Jurkat, Clone E6-1 (cell line): ENCODE measurements at places on chromosomes 5 and 9.

DNA sequence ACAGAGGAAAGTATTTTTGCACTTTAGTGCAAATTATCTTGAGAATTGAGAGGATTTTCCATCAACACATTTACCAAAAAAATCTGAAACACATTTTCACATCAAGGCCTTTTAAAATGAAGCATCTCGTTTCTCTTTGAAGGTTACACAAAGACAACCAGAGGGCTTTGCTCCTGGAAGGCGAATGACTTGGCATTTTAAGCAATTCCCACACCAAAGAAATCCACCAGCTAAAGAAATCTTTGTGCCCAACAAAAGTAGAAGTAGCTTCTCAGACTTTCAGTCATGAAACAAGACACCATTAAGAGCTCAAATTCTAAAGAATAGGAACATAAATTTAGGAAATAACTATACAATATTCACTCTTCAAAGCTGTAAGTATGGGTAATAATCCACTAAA is 59.9 kb downstream of the HABP4 start:
- DNase-seq: no peak

GRCh38 chr5:128667751-128668150 is 129.7 kb upstream of the FBN2 start:
- no peak for DNase-seq

DNA sequence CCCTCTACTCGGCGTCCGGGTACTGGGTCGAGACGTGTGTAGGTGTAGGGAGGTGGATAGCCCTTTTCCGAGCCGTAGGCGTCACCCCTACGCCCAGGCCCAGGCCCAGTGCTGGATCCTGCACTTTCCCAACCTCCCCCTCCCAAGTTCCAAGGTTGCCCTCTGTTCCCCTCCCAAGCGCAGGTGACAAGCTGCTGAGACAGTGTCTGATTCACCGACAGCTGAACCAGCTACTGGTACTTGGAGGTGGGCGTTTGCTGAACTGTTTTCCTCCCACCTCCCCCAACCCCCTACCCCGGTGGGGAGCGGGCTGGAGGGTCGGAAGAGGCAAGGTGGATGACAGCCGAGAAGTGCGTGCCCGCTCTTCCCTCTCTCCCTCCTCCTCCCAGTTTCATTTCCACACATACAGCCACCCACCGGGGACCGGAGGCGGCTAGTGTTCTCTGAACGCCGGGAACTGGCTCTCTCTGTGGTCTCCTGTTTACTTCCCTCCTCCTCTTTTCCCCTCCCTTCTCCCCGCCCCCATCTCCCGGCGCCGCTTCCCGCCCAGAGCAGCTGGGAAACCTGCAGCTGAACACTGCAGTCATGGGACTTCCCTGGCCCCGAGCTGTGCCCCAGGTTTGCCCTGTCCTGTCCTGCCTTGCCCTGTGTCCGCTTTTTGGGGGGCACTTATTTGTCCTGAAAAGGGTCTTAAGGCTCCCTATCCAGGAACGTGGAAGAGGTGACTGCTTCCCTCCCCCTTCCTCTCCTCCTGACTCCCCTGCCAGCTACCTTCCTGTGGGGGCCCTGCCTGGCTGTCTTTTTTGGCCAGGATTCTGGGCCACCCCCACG is 6.2 kb upstream of the KLF9 start:
- no peak for DNase-seq

DNA sequence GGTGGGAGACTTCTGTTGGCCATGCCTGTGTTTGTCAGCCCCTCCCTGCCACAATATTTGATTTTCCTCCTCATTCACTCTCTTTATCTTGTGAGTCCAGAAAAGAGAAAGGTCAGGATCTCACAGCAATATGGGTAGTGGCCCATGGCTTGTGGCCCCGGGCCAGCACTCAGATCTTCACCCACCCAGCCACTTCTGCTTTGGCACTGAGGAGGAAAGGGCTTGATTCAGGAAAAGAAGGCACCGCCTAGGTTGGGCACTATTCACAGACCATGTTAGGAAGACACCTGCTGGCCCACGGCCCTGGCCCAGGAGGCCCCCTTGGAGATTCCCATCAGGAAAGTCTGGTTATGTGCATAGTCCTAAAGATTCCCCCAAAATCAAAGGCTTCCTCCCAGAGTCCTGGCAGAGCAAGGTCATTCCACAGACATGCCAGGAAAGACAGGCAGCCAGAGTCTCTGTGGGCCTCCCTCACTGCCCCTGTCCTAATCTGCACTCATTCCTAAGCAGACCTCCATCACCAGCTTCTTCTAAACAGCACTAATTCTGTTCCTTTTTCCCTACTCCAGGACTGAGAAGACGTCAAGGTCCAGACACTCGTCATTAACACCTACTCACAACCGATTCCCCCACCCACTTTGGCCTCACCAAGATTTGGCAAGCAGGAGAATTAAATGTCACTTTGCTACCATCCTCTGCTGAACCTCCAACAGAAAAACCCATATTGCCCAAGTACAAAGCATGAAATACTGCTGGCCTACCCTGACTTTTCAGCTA is 179.3 kb downstream of the DEPDC1B start:
- DNase-seq: no peak

- peak; percentile 46 for DNase-seq
Measured at GRCh38 chr9:32551276-32552051, 663 bp upstream of the SMIM27 start.

GRCh38 chr5:127583866-127584265 is 65.0 kb upstream of the CTXN3 start:
- no peak for DNase-seq

- no peak for DNase-seq
Measured at GRCh38 chr9:69045821-69046220, 10.3 kb downstream of the FXN start.

GRCh38 chr5:166262395-166262794 is 2029.0 kb upstream of the WWC1 start:
- DNase-seq: no peak

DNA sequence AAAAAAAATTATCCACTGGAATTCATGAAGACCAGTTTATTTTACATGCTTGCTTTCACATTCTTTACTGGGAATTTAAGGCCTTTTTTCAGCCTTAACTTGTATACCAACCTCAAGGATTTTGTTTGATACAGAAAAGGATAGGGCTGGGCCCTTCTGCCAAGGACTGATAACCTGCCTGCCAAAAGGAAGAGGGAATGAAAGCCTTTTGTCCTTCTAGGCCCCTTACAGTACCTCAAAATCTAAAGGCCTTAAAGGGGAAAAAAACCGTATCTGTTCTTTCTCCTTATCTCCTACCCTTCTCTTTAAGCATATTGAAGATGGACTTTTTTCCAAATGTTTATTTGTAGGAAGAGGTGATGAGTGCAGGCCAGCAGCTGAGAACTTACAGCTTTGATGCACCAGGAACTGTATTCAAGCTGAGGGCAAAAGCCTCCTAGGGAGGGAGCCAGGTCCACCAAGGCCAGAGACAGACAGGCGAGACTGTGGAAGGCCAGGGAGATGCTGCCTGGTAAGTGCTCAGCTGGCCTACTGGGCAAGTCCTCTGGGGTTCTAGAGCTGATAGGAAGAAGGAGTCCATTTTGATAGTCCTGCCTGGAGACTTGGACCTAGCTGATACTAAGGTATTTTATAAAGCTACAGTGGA is 31.8 kb downstream of the FAXDC2 start:
- DNase-seq: no peak

DNA sequence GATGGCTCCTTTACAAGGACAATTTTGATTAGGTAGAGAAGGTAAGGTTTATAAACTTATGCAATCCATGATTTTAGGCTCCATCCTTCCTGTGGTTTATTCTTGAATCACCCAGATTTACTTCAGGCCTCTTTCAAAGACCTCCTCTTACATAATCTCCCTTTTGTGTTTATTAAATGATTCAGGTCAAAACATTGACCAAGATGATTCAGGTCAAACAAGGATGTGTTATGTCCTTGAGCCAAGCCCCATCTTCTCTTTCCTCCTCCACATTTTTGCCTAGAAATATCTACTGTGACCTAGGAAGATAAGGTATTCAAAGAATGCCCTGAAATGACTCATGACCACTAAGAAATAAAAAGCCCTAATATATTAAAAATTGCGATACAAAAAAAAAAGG is 31.8 kb upstream of the TLR4 start:
- no peak for DNase-seq

DNA sequence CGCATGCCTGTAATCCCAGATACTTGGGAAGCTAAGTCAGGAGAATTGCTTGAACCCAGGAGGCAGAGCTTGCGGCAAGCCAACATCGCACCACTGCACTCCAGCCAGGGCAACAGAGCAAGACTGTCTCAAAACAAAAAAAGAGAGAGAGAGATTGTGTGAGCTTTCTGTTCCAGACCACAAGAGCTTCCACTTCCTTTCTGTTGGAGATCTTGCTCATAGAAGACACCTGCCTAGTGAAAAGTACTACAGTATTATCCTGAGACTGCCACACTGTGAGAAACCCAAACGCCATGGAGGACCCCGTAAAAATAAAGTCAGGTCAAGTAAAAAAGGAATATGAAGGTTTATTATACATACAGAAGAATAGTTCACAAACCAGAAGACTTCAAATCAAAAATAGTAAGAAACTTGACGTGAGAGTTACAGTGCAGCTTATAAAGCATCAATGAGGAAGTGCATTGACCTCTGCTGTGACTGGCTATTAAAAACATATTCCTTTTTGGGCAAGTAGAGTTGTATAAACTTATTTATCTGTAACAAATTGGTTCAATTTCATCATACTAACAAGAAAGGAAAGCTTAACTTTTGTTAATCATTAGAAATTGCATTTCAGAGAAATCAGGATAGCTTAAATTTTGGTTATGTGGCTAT is 4.3 kb upstream of the EMB start:
- peak; percentile 94 for DNase-seq

DNA sequence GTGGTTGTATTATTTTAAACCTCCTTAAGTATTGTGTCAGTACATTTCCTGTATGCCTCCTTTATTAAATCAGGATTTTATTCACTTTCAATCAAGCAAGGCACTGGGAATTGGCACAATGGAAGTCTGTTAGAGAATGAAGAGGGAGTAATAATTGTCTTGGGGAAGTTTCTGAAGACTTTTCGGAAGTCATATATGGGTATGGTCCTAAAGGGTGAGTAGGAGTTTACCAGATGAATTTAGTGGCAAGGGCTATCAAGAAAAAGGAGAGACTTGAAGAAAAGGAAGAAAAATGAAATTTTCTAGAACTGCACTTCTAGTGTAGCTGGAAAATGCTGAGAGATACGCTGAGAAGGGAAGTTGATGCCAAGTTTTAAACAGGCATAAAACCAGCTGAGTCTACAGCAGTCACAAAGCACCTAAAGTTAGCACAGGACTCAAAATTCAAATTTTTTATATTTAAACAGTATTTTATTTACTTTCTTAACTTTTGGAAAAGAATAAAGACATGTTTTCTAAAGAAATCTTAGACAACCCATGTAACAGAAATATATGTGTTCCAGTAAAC is 184.9 kb downstream of the SMC2 start:
- DNase-seq: no peak

- no peak for DNase-seq
Measured at GRCh38 chr5:87900419-87900818, 368.2 kb downstream of the TMEM161B start.

DNA sequence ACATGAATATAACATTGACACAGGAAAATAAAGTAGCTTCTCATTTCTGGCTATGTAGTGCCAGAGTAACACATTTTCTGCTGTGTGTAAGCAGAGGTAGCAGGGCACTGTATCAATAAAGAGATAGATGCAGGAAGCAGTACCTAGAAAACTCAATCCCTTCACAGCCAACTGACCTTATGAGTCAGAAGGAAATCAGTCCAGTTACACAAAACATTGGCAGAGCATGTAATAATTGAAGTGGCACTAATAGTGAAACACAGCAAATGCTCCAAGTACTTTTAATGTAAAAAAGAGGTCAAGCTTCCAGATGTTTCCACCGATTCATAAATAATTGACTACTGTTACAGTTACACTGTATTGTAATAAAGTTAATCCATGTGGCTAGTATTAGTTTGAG is 706.6 kb downstream of the EFNA5 start:
- DNase-seq: no peak

DNA sequence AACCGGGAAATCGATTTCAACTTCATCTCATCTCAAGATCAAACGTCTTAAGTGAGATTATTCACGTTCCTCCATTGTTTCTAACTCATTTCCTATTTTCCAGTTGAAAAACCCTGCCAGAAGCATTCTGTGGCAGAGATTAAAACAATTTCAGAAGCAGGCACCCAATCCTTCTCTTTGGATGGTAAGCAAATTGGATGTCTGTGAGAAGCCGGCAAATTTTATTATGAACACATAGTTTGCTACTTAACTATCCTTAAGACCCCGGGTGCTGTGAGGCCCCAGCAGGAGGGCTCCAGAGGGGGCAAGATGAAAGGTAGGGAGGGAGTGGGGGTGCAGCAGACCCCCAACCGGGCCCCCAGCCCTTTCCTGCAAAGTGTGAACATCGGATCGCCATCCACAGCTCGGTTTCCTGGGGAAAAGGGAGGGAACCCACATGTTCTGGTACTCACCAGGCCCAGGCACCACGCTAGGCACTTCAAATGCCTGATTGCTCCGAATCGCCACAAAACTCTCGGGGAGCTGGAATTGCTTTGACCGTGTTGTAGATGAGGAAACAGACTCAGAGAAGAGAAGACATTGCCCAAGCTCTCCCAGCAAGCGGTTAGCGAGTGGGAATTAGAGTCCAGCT is 167.1 kb upstream of the MVB12B start:
- DNase-seq: no peak
